ENCODE measurements at places on chromosomes 4 and X. TPM values are rescaled to one million over a fixed set of nuclear protein-coding genes. Genes with fewer than 3 reads are reported as not detected.

GRCh38 chrX:112197840-112198239, 115.3 kb upstream of the TRPC5 start:
- DNase-seq = no peak

The IL2RG gene
- not detected for total RNA-seq

DNA sequence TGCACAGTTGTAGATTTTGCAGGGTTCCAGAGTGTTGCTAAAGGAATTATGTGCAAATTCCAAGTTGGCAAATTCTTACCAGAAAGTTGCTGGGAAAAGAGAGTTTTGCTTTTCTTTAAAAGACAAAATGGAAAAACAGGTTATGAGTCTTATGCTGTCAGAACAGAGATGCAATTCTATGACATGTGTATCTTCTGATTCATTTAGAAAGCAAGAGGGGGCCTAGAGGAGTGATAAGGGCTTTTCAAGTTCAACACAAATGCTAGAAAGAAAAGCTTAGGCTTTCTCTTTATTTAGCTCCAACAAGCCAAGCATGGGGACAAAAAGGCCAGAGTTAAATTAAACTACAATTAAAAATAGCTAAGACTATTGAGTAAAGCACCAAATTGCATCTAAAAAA, 72.4 kb upstream of the GATB start:
- no peak for DNase-seq

The XAGE1A gene
- not detected for total RNA-seq
